ENCODE measurements at places on chromosomes 6 and 20.

DNA sequence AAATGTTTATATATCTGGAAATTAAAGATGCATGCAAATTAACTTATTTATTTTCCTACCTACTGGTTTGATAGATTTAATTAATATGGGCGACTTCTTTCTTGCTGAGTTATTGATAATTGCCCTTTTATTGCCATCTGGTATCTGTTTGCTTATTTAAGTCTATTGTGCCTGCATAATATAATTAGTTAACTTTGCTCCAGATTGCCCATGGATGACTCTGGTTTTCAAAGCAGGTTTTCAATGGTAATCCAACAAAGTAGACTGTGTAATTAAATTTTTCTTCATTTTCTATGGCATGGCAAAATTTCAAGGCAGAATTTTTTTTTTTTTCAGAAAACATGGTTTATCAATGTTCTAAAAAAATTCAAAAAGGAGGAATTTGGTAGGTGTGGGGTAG, 1092.0 kb downstream of the GRIK2 start:
- no peak overlapping the region for H3K4me3 ChIP-seq
- no peak for DNase-seq
- H3K4me1 ChIP-seq = no peaks in the 10 kb centered on the region
- H3K36me3 ChIP-seq = no peaks in the 10 kb centered on the region

GRCh38 chr6:81748994-81749393, 3.5 kb downstream of the TENT5A start:
- H3K4me1 ChIP-seq = peaks cover 7% of the 10 kb centered on the region
- H3K36me3 ChIP-seq = no peaks in the 10 kb centered on the region
- H3K27me3 ChIP-seq = no peaks in the 10 kb centered on the region

DNA sequence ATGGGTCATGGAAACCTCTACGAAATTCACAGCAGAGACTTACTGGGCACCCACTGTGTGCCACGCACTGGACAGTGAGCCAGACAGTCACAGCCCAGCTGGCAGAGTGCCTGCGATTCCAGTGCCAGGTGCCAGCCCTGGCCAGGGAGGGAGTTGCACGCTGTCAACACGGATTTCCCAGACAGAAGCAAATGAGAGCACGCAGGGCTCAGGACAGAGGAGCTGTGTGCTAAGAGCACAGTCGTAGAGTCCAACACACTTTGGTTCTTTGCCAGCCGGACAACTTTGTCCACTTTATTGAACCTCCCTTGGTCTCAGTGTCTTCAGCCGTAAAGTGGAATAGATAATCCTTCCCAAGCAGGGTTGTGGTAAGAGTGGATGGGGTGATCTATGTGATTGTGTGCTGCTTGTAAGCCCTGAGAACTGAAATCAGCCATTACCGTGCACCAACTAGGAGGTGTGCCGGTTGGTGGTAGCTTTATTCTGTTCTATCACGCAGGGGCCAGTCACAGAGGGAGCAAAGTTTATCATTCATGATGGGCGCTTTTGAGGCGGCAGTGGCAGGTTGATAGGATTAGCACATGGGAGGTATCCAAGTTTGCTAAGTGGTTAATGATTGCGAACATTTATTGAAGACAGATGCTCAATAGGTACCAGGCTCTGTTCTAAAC, 40.6 kb downstream of the SIRPA start:
- H3K36me3 ChIP-seq = peaks cover 3% of the 10 kb centered on the region
- no peaks in the 10 kb centered on the region for H3K27me3 ChIP-seq
- H3K4me1 ChIP-seq = no peaks in the 10 kb centered on the region
- no peak overlapping the region for H3K4me3 ChIP-seq
- no peak for DNase-seq
- no peak overlapping the region for H3K27ac ChIP-seq

- no peak overlapping the region for H3K4me3 ChIP-seq
- no peaks in the 10 kb centered on the region for H3K4me1 ChIP-seq
- no peak for DNase-seq
Measured at GRCh38 chr20:64093013-64093503, 8.9 kb upstream of the LKAAEAR1 start.

GRCh38 chr6:169233181-169233580, 20.5 kb downstream of the THBS2 start:
- H3K27ac ChIP-seq = no peak overlapping the region
- H3K4me1 ChIP-seq = no peaks in the 10 kb centered on the region
- DNase-seq = no peak
- no peak overlapping the region for H3K4me3 ChIP-seq
- H3K27me3 ChIP-seq = no peaks in the 10 kb centered on the region
- no peaks in the 10 kb centered on the region for H3K36me3 ChIP-seq

- H3K4me1 ChIP-seq = no peaks in the 10 kb centered on the region
- peak; percentile 58 for DNase-seq
- no peak overlapping the region for H3K4me3 ChIP-seq
- no peaks in the 10 kb centered on the region for H3K36me3 ChIP-seq
- H3K27ac ChIP-seq = no peak overlapping the region
- H3K27me3 ChIP-seq = no peaks in the 10 kb centered on the region
Measured at GRCh38 chr6:42140032-42140431, 2.4 kb downstream of the C6orf132 start.

DNA sequence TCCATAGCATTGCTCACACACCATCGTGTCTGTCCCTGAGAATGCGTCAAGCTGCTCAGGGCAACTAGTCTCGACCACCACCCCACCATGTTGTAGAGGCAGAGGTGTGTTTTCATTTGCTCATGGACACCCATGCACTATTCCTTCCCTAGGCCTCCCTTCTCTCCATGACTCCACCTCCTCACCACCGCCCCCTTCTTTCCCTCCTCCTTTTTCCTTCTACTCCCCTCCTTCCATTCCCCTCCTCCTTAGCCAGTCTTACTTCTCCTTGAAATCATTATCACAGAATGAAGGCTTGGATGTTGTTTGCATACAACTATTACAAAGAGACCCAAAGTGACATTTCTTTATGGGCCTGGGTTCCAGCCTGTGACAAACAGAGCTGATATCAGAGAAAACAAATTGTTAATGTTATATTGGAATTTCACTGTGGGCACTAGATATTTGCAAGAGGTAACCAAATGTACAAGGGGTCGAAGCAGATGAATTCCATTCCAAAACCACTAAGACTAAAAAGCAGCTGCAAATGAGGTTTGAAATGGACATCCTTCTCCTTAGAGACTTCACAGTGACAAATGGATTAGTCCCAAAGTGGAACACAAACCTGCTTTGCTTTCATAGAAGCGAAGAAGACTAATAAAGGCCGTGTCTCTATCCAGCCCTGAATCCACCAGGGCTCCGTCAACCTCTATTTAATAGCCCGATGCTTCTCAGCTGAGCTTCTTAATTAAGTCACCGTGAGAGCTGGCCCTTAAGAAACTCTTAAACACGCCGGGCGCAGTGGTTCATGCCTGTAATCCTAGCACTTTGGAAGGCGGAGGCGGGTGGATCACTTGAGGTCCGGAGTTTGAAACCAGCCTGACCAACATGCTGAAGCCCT, 275.8 kb upstream of the SULF2 start:
- no peaks in the 10 kb centered on the region for H3K36me3 ChIP-seq
- H3K27ac ChIP-seq = no peak overlapping the region
- H3K4me1 ChIP-seq = no peaks in the 10 kb centered on the region
- H3K27me3 ChIP-seq = no peaks in the 10 kb centered on the region
- no peak for DNase-seq

- no peak for DNase-seq
- no peaks in the 10 kb centered on the region for H3K4me1 ChIP-seq
- no peaks in the 10 kb centered on the region for H3K36me3 ChIP-seq
- no peaks in the 10 kb centered on the region for H3K27me3 ChIP-seq
- no peak overlapping the region for H3K27ac ChIP-seq
Measured at GRCh38 chr6:155528982-155529453, 73.4 kb upstream of the NOX3 start.

- no peaks in the 10 kb centered on the region for H3K36me3 ChIP-seq
- no peak overlapping the region for H3K27ac ChIP-seq
- no peaks in the 10 kb centered on the region for H3K27me3 ChIP-seq
- no peak overlapping the region for H3K4me3 ChIP-seq
Measured at GRCh38 chr6:132341646-132342045, 59.6 kb downstream of the MOXD1 start.

GRCh38 chr20:39624316-39624715, 662.2 kb downstream of the DHX35 start:
- no peak for DNase-seq
- no peak overlapping the region for H3K4me3 ChIP-seq
- no peak overlapping the region for H3K27ac ChIP-seq
- no peaks in the 10 kb centered on the region for H3K36me3 ChIP-seq
- H3K4me1 ChIP-seq = no peaks in the 10 kb centered on the region

- H3K4me1 ChIP-seq = no peaks in the 10 kb centered on the region
- no peak overlapping the region for H3K27ac ChIP-seq
- DNase-seq = no peak
Measured at GRCh38 chr20:6178537-6178936, 55.7 kb upstream of the FERMT1 start.

- no peak overlapping the region for H3K4me3 ChIP-seq
- no peak overlapping the region for H3K27ac ChIP-seq
- no peak for DNase-seq
- peaks cover 5% of the 10 kb centered on the region for H3K4me1 ChIP-seq
Measured at GRCh38 chr6:155121294-155121693, 126.2 kb downstream of the TIAM2 start.

Measured in aorta (tissue), 5 donors.